HCT116 (cell line): ENCODE measurements at places on chromosomes 2 and 18. TPM values are rescaled to one million over a fixed set of nuclear protein-coding genes. Genes with fewer than 3 reads are reported as not detected.

- no peak overlapping the region for H3K27ac ChIP-seq
- H3K36me3 ChIP-seq, result no peaks in the 10 kb centered on the region
- H3K4me1 ChIP-seq, result no peaks in the 10 kb centered on the region
- no peak for DNase-seq
- no peaks in the 10 kb centered on the region for H3K27me3 ChIP-seq
- H3K4me3 ChIP-seq, result no peak overlapping the region
These were observed 967.5 kb upstream of the PIK3C3 start for GRCh38 chr18:40987581-40987980.

GRCh38 chr2:207423886-207424285, 105.9 kb upstream of the CREB1 start:
- no peak for DNase-seq
- H3K4me1 ChIP-seq, result no peaks in the 10 kb centered on the region
- no peaks in the 10 kb centered on the region for H3K36me3 ChIP-seq
- no peaks in the 10 kb centered on the region for H3K27me3 ChIP-seq
- H3K4me3 ChIP-seq, result no peak overlapping the region
- no peak overlapping the region for H3K27ac ChIP-seq

The RAB27B gene
- total RNA-seq, result 2.2 TPM

DNA sequence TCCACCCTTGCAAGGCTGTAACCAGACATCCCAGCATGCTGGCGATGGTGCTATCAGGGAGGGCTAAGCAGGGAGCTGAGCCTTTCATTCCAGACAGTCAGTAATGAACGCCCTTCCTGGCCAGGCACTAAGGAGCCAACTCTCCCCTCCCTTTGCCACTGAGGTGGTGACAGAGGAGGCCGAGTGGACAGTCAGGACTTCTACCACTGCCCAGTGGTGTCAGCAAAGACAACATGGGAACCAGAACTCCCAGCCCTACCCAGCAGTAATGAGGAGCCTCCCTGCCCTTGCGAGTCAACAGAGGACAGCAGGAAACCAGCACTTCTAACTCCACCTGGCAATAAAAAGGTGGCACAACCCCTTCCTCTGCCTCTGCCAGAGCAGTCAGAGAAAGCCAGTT, 68.6 kb downstream of the ZAP70 start:
- no peak for DNase-seq
- no peaks in the 10 kb centered on the region for H3K36me3 ChIP-seq
- no peaks in the 10 kb centered on the region for H3K27me3 ChIP-seq
- H3K4me3 ChIP-seq, result no peak overlapping the region
- no peak overlapping the region for H3K27ac ChIP-seq
- H3K4me1 ChIP-seq, result no peaks in the 10 kb centered on the region

GRCh38 chr18:38963943-38964660, 1398.5 kb upstream of the CELF4 start:
- H3K4me1 ChIP-seq, result no peaks in the 10 kb centered on the region
- H3K4me3 ChIP-seq, result no peak overlapping the region
- H3K27me3 ChIP-seq, result no peaks in the 10 kb centered on the region
- no peak for DNase-seq
- H3K36me3 ChIP-seq, result no peaks in the 10 kb centered on the region

The STARD6 gene
- not detected for total RNA-seq

GRCh38 chr2:230416061-230416721, at the start of gene SP100:
SP100 (plus strand) TSS chr2:230416201; CDS start chr2:230416297, 96 bp downstream.
- H3K27ac ChIP-seq, result peak within 1 kb of the TSS; percentile 53
- H3K36me3 ChIP-seq, result no peaks in the 10 kb centered on the region
- peak within 1 kb of the TSS; percentile 47 for H3K4me3 ChIP-seq

The SMYD1 gene
- not detected for total RNA-seq

GRCh38 chr2:138787053-138787666, 7.0 kb upstream of the NXPH2 start:
- no peaks in the 10 kb centered on the region for H3K36me3 ChIP-seq
- no peaks in the 10 kb centered on the region for H3K4me1 ChIP-seq
- H3K27me3 ChIP-seq, result no peaks in the 10 kb centered on the region
- no peak overlapping the region for H3K4me3 ChIP-seq

GRCh38 chr2:28054916-28055315, 164.4 kb downstream of the BABAM2 start:
- H3K4me1 ChIP-seq, result no peaks in the 10 kb centered on the region
- no peaks in the 10 kb centered on the region for H3K36me3 ChIP-seq
- no peaks in the 10 kb centered on the region for H3K27me3 ChIP-seq

DNA sequence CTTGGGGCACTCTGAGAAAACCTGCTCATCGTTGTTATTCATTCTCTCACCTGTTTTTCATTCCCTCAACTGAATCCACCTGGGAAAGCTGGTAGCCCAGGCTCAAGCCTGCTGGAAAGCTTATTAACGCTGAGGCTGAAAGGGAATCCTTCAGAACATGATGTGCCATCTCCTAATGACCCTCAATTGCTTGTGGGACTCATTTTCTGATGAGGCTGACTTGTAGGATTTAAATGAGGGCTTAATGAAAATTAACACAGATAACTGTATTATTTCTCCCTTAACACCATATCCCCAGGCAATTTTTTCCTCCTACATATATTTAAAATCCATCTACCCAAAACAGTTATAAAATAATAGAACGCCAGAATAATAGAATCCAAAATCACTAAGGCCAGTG, 162.7 kb upstream of the ACAA2 start:
- H3K27me3 ChIP-seq, result no peaks in the 10 kb centered on the region
- no peak overlapping the region for H3K27ac ChIP-seq
- no peak overlapping the region for H3K4me3 ChIP-seq
- DNase-seq, result no peak

DNA sequence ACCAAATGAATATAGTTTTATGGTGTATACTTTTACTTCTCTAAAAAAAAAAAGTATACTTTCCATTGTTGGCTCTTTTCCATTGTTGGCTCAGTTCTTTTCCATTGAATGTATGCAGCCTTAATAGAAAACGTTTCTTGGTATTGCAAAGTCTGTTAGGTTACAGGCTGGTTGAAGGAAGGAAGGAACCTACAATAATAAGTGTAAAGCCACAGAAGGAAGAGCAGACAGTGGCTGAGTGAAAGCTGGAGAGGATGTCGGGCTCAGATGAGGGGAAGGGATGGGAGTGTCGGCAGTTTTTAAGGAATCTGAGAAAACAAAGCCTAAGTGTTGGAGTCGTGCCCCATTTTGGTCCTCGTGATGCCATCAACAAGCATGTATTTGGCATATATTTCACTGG, 6.8 kb downstream of the COPS8 start:
- H3K36me3 ChIP-seq, result peaks cover 21% of the 10 kb centered on the region; the same call in 1 of the 2 replicates
- no peak for DNase-seq
- no peak overlapping the region for H3K27ac ChIP-seq
- no peaks in the 10 kb centered on the region for H3K4me1 ChIP-seq
- no peaks in the 10 kb centered on the region for H3K27me3 ChIP-seq
- H3K4me3 ChIP-seq, result no peak overlapping the region

The NETO1 gene
- total RNA-seq, result not detected

DNA sequence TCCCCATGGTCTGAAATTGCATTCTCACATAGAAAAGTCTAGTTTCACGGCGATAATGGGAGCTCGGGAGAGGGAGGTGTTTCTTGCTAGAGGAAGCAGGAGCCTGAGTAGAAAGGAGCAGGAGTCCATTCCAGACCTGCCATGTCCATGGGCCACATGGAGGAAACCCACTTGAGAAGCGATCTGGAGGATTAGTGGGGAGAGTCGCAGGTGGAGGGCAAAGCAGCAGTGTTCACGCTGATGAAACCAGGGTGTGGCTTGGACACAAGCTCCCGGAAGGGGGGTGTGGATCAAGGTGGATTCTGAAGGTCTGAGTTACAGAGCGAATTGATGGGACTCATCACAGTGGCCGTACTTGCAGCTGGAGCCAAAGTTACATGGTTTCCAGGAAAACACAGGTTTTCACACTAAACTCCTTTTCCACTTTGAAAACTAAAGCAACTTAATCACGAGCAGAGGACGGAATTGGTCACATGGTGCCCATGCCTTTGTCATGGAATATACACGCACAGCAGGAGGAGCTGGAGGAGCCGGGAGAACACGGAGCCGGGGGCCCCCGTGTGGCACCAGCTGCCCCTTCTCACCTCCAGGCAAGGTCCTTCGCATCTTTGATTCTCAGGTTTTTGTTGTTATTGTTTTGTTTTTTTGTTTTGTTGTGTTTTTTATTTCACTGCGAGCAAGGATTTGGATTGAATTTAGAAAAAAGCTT, 255.1 kb upstream of the MYT1L start:
- H3K36me3 ChIP-seq, result no peaks in the 10 kb centered on the region
- DNase-seq, result no peak
- H3K4me1 ChIP-seq, result no peaks in the 10 kb centered on the region
- no peak overlapping the region for H3K4me3 ChIP-seq
- no peak overlapping the region for H3K27ac ChIP-seq

DNA sequence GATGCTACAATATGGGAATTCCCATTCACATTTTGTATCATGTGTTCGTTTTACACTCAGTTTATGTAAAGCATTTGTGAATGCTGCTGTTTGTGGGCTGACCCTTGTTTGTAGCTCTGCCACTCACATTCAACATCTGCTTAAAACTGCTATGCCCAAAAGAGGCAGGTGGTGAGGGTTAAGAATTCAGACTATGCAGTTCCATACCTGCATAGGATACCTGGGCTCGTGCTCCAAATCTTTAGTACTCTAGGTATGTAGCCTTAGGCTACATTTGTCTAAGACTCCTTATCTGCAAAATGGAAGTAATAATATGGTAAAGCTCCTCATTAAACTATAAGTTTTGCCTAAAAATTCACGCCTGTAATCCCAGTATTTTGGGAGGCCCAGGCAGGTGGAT, 199.5 kb downstream of the GPD2 start:
- no peaks in the 10 kb centered on the region for H3K27me3 ChIP-seq
- H3K27ac ChIP-seq, result no peak overlapping the region
- no peak overlapping the region for H3K4me3 ChIP-seq
- no peak for DNase-seq
- no peaks in the 10 kb centered on the region for H3K4me1 ChIP-seq

GRCh38 chr2:161160226-161161073, at the start of gene TANK:
TANK (plus strand) TSS chr2:161160428; CDS start chr2:161179663, 19,235 bp downstream.
- H3K4me1 ChIP-seq, result peaks cover 44% of the 10 kb centered on the region
- no peaks in the 10 kb centered on the region for H3K27me3 ChIP-seq
- DNase-seq, result peak; percentile 92

- no peaks in the 10 kb centered on the region for H3K36me3 ChIP-seq
- no peak overlapping the region for H3K27ac ChIP-seq
- no peak overlapping the region for H3K4me3 ChIP-seq
- no peaks in the 10 kb centered on the region for H3K4me1 ChIP-seq
- no peaks in the 10 kb centered on the region for H3K27me3 ChIP-seq
These were observed 28.4 kb upstream of the KCNJ3 start for GRCh38 chr2:154670083-154670482.

DNA sequence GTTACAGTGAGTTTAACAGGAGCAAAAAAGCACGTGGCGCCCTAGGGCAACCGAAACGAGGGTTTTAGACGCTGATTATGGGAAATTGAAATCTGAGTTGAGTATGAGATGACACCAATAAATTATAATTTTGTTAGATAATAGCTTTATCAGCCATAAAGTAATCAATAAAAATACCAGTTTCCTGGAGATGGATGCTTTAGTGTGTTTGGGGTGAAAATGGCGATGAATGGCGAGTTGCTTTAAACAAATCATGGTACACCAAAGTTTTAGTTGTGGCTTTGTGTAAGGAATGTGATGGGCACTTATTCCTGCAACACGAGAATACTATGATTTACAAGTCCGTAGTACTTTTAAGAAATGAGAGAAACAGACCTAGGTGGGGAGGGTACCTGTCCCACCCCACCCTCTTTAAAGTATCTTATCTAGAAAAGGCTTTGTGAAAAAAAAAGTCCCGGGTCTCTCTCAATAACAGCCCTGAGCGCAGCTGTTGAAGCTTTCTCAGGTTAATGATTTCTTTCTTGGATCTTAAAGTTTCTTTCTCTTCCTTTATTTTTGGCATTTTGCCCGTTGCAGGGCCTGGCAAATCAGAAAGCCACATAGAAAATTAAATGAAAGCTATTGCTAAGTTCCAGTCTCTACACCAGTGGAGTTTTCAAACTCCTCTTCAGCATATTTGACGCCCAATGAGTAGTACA, 1.5 kb upstream of the RRM2 start:
- H3K27me3 ChIP-seq, result no peaks in the 10 kb centered on the region
- peaks cover 28% of the 10 kb centered on the region for H3K36me3 ChIP-seq
- no peak for DNase-seq
- H3K4me1 ChIP-seq, result peaks cover 45% of the 10 kb centered on the region

The ERFE gene
- 17.3 TPM for total RNA-seq

GRCh38 chr2:153461453-153461852, 17.1 kb downstream of the RPRM start:
- no peaks in the 10 kb centered on the region for H3K4me1 ChIP-seq
- no peaks in the 10 kb centered on the region for H3K36me3 ChIP-seq
- H3K4me3 ChIP-seq, result no peak overlapping the region
- H3K27ac ChIP-seq, result no peak overlapping the region

DNA sequence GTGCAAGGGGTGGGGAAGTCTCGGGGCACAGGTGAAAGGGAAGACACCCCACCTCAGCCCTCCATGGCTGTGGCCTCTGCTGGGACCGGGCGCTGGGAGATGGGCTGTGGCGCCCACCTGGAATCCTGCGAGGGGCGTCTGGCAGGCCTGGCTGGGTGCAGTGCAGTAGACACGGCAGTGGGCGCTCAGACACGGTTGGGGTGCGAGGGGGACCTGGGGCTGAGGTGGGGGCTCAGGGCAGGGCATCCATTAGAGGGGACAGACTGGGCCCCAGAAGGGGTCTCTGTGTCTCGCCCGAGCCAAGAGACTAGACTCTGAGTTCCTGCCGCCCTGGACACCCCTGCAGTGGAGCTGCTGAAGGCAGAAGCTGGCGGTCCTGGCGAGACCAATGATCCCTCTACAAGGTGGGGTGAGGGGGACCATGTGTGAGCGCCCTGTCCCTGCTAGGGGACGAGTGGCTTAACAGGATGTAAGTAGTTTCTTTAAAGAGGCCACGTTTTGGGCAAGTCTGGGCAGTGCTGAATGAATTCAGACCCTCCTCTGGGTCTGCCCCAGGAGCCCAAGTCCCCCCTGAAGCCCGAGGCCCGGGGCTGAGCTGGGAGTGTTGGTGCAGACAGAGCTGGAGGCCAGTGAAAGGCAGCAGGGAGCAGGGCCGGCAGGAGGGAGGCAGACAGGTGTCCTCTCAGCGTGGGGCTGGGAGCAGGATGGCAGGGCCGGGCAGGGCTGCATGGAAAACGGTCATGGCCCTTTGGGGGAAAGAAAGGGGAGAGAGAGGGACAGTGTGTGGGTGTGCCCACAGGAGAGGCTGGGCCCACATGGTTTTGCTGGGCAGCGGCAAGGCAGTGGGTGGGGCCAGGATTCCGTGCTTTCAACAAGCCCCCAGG, 57.2 kb downstream of the HS6ST1 start:
- no peak overlapping the region for H3K27ac ChIP-seq
- H3K4me1 ChIP-seq, result no peaks in the 10 kb centered on the region
- DNase-seq, result no peak
- no peak overlapping the region for H3K4me3 ChIP-seq
- no peaks in the 10 kb centered on the region for H3K36me3 ChIP-seq
- no peaks in the 10 kb centered on the region for H3K27me3 ChIP-seq

- no peaks in the 10 kb centered on the region for H3K36me3 ChIP-seq
- H3K4me3 ChIP-seq, result no peak overlapping the region
- peak; percentile 16 for DNase-seq
- H3K4me1 ChIP-seq, result peaks cover 27% of the 10 kb centered on the region
- H3K27ac ChIP-seq, result no peak overlapping the region
- H3K27me3 ChIP-seq, result peaks cover 70% of the 10 kb centered on the region
These were observed 80.2 kb downstream of the CDK15 start for GRCh38 chr2:201886504-201886903.

- no peak for DNase-seq
- H3K36me3 ChIP-seq, result no peaks in the 10 kb centered on the region
- no peak overlapping the region for H3K27ac ChIP-seq
- no peaks in the 10 kb centered on the region for H3K27me3 ChIP-seq
- H3K4me3 ChIP-seq, result no peak overlapping the region
These were observed 287.6 kb downstream of the SETBP1 start for GRCh38 chr18:44968336-44968735.
